ENCODE measurements at places on chromosomes 12 and 14. TPM values are rescaled to one million over a fixed set of nuclear protein-coding genes. Genes with fewer than 3 reads are reported as not detected.

GRCh38 chr12:34398366-34398705 lies 376.0 kb downstream of the ALG10 start:
- H3K4me3 ChIP-seq, result no peak overlapping the region
- H3K27ac ChIP-seq, result no peak overlapping the region
- H3K4me1 ChIP-seq, result no peaks in the 10 kb centered on the region
- peak; percentile 1 for DNase-seq
- H3K27me3 ChIP-seq, result no peaks in the 10 kb centered on the region

The IL22 gene
- not detected for total RNA-seq

DNA sequence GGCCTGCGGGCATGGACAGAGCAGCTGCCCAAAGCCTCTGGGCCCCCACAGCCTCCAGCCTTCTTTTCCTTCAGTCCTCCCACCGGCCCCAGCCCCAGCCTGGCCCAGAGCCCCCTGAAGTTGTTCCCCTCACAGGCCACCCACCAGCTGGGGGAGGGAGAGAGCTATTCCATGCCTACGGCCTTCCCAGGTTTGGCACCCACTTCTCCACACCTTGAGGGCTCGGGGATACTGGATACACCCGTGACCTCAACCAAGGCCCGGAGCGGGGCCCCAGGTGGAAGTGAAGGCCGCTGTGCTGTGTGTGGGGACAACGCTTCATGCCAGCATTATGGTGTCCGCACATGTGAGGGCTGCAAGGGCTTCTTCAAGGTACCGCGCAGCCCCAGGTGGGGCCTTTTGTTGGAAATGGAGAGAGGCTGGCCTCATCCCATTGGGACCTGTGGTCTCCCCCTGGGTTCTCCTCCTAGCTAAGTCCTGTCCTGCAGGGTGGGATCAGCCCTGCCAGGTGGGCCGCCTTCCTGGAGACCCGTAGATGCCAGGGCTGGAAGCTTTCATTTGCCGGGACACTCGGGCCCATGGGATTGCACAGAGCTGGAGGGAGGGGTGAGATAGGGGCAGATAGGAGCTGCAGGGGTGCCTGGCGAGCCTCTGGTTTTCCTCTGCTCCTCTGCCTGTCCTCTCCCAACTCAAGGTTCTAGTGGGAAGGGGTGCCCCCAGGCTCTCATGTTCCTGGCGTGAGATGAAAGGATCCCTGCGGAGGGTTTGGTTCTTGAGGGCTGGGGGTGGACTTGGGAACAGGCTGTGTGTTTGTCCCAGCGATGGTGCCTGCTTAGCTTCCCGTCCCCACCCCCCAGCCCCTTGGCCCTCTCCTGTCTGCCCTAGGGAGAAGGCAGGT lies 3.8 kb downstream of the NR4A1 start:
- no peaks in the 10 kb centered on the region for H3K27me3 ChIP-seq
- peaks cover 9% of the 10 kb centered on the region for H3K4me1 ChIP-seq
- peak overlapping the region; percentile 98 for H3K27ac ChIP-seq
- no peak for DNase-seq

The PLEKHH1 gene
- 2.0 TPM for total RNA-seq

DNA sequence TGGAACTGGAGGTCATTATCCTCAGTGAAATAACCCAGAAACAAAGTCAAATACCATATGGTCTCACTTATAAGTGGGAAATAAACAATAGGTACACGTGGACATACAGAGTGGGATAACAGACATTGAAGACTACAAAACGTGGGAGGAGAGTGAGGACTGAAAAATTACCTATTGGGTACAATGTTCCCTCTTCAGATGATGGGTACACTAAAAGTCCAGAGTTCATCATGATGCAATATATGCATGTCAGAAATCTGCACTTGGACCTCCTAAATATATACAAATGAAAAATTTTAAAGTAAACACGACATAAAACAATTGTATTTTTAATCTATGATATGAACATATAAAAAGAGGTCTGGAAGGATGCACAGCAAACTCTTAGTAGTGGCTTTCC lies 71.2 kb downstream of the SLC38A4 start:
- H3K36me3 ChIP-seq, result no peaks in the 10 kb centered on the region
- H3K4me3 ChIP-seq, result no peak overlapping the region
- no peak for DNase-seq

DNA sequence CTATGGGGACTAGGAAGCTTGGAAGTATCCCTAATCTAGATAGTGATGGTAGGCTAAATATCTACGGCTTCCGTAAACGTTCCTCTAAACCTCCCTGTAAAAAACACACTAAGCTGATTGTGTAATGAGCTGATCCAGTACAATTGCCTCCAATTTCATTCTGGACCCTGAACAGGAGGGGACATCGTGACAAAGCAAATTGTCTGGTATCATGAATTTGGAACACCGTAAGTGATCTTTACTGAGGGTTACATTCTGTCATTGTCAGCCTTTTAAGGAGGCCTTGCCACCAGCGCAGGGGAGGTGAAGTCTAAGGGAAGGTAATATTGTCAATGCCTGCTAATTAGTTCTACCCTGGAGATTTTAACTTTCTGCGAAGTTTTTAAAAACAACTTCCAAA lies 487 bp upstream of the MGST1 start:
- DNase-seq, result no peak
- H3K27ac ChIP-seq, result peak overlapping the region; percentile 61
- H3K4me1 ChIP-seq, result no peaks in the 10 kb centered on the region

DNA sequence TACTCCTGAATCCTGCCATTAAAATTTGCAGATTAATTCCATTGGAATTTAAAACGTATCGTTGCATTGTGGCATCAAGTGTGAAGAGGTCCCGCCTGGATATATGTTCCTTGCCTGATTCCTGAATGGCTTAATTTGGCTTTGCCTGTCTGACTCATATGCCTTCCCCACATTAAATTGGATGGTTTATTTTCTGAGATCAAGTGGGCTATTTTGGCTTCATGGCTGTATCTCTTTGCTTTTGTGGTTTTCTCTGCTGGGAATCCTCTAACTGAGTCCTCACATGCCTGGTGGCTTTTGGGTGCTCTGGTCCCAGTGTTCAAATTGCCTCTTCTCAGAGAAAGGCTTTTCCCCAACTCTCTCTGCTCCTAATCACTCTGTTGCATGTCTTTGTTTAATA lies 127.9 kb upstream of the DYRK2 start:
- no peak overlapping the region for H3K27ac ChIP-seq
- peaks cover 12% of the 10 kb centered on the region for H3K4me1 ChIP-seq
- DNase-seq, result no peak
- H3K27me3 ChIP-seq, result no peaks in the 10 kb centered on the region

The ITGA7 gene
- 100 TPM for total RNA-seq

The IL23A gene
- total RNA-seq, result not detected

The ACOT6 gene
- not detected for total RNA-seq

- no peaks in the 10 kb centered on the region for H3K36me3 ChIP-seq
- no peaks in the 10 kb centered on the region for H3K27me3 ChIP-seq
- no peak for DNase-seq
These were observed 147.6 kb downstream of the RIMBP2 start for GRCh38 chr12:130568501-130568900.

DNA sequence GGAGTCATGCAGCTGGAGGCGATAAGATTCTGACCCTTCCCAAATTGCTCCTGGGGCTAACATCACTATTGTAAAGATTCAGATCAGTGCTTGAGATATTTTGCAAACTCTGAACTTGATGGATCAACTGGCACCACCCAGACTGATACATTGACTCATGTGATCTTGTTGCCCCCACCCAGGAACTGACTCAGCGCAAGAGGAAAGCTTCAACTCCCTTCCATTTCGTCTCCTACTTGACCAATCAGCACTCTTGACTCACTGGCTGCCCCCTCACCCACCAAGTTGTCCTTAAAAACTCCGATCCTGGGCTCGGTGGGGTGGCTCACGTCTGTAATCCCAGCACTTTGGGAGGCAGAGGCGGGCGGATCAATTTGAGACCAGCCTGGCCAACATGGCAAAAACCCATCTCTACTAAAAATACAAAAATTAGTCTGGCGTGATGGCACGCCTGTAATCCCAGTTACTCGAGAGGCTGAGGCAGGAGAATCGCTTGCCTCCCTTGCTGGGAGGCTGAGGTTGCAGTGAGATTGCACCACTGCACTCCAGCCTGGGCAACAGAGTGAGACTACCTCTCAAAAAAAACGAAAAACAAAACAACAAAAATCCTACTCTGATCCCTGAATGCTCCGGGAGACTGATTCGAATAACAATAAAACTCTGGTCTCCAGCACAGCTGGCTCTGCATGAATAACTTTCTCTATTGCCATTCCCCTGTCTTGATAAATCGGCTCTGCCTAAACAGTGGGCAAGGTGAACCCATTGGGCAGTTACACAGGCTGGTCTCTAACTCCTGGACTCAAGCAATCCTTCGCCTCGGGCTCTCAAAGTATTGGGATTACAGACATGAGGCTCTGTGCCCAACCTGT lies 9.8 kb upstream of the ARF6 start:
- H3K4me1 ChIP-seq, result no peaks in the 10 kb centered on the region
- no peak overlapping the region for H3K4me3 ChIP-seq
- no peak overlapping the region for H3K27ac ChIP-seq

Data from gastrocnemius medialis (tissue), 4 donors.